ENCODE measurements at places on chromosomes 1 and 21.

GRCh38 chr1:15339570-15339969, 70.1 kb upstream of the EFHD2 start:
- no peak for DNase-seq

GRCh38 chr1:36492491-36492890, 9.8 kb upstream of the CSF3R start:
- DNase-seq = peak; percentile 53

DNA sequence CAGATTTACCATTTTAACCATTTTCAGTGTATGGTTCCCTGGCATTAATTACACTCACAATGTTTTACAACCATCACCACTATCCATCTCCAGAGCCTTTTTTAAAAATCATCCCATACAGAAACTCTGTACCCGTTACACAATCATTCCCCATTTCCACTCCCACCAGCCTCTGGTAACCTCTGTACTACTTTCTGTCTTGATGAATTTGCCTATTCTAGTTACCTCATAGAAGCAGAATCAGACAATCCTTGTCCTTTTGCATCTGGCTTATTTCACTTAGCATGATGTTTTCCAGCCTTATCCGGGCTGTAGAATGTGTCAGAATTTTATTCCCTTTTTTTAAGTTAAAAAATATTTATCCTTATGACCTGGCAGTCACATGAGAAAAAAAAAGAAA, 33.0 kb downstream of the PGM1 start:
- DNase-seq = no peak

GRCh38 chr21:26945916-26946675, 20.8 kb downstream of the ADAMTS5 start:
- no peak for DNase-seq
